CD4-positive, alpha-beta T cell treated with Interferon alpha-2 for 1 hour (primary cell): ENCODE measurements at places on chromosomes 5 and 9.

DNA sequence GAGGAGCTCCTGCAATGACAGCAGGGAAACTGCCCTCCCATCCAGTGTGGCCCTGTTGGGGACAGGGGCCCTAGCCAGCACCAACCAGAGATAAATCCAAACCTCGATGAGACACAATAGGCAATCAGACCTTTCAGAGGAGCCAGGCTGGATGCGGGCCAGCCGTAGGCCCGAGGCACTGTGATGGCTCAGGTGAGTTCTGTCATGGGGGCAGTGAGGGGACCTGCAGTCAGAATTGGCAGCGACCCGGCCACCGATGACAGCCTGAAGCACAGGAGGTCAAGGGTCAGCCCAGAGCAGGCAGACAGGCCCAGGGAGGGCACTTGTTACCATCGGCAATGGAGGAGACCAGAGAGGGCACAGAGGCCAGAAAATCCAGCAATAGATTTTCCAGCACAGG, 90.8 kb downstream of the FRMD3 start:
- no peak for DNase-seq

DNA sequence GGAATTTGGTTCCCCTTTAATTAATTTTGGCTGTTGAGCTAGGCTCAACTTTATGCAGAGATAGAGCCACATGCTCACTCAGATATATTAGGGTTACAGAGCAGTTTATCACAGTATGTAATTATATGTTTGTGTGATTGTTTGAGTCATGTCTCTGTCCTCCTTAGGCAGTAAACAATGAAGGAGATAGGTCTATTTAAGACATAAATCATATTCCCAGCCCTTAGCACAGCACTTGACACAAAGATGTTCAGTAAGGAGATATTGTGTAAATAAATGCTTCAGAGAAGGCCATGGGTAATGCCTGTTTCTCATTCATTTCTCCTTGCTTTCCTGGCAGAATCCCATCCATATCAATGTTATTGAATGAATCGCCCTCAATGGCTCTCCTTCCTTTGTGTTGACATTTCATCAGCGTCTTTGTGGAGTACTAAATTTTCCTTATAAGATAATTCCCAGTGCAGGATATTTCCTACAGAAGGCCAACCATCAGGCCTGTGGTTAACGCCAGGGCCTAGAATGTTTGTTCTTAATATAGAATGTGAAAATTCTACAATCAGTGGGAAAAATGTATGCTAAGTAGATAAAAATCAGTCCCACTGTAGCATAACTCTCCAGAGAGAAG, 408.0 kb downstream of the EBF1 start:
- DNase-seq = no peak

DNA sequence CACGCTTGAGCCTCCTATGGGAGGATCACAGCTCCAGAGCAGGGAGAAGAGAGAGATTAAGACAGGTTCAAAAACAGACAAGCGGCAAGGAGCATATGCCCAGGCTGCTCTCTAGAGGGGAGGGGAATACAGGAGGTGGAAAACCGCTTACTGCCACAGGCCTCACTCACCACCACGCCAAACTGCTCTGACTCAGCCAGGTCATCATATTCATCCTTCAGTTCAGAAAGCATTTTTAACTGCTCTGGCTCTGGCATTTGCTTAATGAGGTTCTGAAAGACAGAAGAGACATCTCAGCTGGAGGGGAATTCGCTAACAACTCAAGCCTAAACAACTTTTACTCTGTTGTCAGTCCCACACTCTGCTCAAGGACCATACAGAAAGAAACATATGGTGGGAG, 40.1 kb downstream of the PCDHGC5 start:
- DNase-seq = no peak

DNA sequence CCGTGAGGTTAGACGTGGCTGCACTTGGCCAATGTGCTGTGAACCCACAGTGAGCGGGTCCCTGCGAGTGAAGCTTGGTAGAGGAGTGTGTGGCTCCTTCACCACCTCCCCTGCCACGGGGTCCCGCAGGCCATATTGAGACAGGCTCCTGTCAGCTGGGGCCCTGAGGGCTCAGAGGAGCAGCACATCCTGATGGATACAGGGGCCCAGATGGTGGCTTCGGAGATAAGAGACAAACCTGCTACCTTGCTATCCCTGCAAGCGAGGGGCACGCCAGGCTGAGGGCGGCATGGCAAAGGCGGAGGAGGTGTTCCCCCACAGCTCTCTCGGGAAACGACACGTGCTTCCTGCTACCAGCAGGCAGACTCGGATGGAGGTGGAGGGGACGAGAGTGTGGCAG, 33.1 kb downstream of the SLC6A3 start:
- no peak for DNase-seq

- no peak for DNase-seq
Observed at GRCh38 chr5:33612386-33612785, 171.6 kb downstream of the TARS1 start.

DNA sequence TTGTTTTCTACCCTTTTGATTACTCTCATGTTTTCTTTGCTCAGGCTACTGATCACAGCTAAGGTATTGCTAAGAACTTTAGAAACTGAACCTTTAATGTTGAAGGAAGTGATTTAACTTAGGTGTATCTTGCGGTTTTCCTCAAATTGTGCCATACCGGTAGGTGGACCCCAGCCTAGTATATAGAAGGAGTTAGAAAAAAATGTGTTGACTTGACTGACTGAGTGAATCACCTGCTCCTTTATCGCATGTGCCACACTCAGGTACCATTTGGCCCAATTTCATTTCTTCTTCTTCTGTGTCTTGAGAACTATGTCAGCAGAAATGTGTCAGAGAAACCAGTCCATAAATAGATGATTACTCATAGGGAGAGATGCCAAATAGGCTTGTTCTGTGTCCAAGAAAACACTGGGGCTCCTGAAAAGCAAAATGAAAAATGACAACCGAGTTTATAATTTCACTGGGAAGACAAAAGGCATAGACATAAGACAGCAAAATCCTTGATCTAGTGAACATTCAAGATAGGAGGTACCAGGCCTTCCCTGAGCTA, 19.4 kb downstream of the PLPPR1 start:
- no peak for DNase-seq

GRCh38 chr5:16807547-16807864, 128.6 kb downstream of the MYO10 start:
- no peak for DNase-seq

DNA sequence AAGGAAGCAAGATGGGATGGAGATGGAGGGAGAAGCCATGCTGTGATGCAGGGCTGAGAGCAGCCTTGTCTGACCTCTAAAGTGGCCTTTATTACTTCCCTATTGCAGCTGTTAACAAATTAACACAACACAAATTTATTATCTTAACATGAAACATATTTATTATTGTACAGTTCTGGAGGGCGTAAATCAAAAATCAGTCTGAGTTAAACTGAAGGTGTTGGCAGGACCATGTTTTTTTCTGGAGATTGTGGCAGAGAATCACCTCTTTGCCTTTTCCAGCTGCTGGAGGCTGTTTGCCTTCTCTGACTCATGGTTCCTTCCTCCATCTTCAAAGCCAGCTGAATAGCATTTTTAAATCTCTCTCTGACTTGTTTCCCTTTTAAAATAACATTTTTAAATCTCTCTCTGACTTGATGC, 7.2 kb upstream of the MCC start:
- DNase-seq = no peak
